Activated naive CD8-positive, alpha-beta T cell treated with anti-CD3 and anti-CD28 coated beads for 36 hours (primary cell): ENCODE measurements at places on chromosomes 6 and 20. TPM values are rescaled to one million over a fixed set of nuclear protein-coding genes. Genes with fewer than 3 reads are reported as not detected.

Gene PSMA7
- total RNA-seq: 367 TPM

Gene DPPA5
- total RNA-seq: not detected

Gene MCHR2
- total RNA-seq: not detected

Gene ZBTB9
- total RNA-seq: 11.3 TPM

Gene IFT52
- total RNA-seq: 16.6 TPM

Gene PROKR2
- not detected for total RNA-seq

Gene HUS1B
- 1.0 TPM for total RNA-seq

- DNase-seq: no peak
Observed at GRCh38 chr6:80174900-80175572, 68.6 kb downstream of the BCKDHB start.

GRCh38 chr6:169567819-169568218, 134.0 kb downstream of the WDR27 start:
- DNase-seq: no peak

GRCh38 chr20:61186771-61187472, 65.1 kb upstream of the CDH4 start:
- no peak for DNase-seq

GRCh38 chr6:24549674-24550353, 55.0 kb downstream of the ALDH5A1 start:
- DNase-seq: no peak

DNA sequence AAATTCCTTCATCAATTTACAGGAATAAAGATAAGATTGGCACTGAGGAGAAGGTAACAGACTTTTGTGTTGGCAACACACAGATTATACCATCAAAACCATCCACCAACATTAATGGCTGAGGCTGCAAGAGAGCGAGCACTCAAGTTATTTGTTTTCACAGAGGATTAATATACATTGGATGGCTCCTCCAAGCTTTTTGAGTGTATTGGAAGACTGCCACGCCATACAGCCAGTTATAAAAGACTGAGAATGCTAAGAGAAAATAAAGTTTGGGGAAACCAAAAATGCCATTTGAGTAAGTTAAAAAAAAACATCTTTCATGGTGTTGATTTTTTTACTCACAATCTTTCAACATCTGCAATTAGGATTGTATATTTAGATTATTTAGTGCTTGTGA, 973.8 kb upstream of the SLC35B3 start:
- no peak for DNase-seq

- no peak for DNase-seq
Observed at GRCh38 chr6:4128072-4128471, 7.3 kb downstream of the ECI2 start.

- DNase-seq: peak; percentile 2
Observed at GRCh38 chr6:47836639-47837038, 54.8 kb downstream of the OPN5 start.

DNA sequence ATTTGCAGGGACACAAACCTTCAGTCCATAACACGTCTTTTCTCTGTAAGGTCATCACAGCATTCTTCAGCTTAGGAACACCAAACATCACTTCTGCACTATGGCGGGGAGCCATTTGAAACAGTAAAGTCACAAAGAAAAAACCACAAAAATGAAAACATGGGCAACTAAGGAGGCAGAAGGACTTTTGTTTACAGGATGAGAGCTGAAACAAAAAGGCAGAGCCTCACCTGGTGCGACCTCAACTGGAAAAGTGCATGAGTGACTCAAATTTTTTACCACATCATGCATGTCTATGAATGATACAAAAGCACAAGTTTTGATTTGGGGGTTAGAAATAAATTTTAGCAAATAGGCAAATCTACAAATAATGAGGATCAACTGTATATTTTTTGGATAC, 68.2 kb upstream of the TNFAIP3 start:
- no peak for DNase-seq

DNA sequence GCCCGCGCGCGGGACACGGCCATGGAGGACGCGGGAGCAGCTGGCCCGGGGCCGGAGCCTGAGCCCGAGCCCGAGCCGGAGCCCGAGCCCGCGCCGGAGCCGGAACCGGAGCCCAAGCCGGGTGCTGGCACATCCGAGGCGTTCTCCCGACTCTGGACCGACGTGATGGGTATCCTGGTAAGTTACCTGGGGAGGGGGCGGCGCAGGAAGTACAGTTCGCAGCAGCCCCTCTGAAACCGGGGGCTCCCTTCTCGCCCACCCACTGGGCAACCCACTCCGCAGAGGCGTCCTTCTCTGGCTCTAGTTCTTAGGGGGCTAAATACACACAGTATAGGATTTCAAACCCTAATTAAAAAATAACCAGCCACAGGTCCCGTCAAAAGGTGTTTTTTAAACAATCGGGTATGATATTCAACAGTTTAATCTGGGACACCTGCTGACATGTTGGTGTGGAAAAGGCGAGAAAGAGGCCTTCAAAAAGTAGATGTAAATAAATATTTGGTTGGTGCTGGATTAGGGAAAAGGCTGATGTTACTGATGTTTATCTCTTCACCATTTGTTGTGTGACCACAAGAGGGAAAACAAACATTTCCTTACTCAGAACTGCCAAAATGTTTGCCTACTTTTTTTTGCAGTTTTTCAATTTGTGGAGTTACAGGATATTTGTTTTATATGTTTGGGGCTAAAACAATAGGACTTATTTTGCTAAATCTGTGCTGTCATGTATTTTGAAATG, 577 bp downstream of the SASH1 start:
- no peak for DNase-seq

GRCh38 chr6:1324936-1325335, 13.0 kb downstream of the FOXQ1 start:
- DNase-seq: no peak

DNA sequence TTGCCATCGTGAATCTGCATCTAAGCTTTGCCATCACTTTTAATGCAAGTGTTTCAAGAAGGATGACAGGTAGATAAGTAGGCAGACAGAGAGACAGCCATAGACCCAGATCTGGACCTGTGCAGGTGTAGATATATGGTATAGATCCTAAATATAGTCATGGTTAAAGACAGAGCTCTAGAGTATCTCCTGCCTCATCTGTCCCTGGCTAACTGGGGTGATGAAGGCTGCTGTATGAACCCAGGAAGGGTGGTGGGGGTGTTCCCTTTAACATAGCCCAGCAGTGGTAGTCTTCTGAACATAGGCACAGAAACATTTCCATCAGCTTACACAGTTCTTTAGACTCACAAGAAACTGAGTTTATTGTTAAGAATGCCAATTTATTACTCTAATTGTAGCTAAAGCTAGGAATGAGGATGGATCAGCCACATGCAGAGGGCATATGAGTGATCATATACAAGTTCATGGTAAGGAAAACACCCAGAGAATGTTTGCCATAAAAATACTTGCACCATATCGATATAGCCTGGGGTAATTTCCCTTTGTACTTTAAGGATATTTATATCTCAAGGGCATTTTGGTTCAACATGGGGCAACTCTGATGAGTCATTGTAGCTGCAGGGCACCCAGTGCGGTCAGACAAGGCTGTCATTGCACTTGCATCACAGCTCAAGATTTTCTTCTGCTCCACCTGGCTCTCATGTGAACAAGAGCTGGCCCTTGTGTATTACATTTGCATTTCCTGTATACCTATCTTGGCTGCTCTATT, 587.2 kb downstream of the EPM2A start:
- no peak for DNase-seq
